Stimulated activated CD4-positive, alpha-beta T cell treated with anti-CD3 and anti-CD28 coated beads, Interleukin-2, amount 100 ng/mL, for 4 hours (primary cell): ENCODE measurements at places on chromosomes 6 and 20.

DNA sequence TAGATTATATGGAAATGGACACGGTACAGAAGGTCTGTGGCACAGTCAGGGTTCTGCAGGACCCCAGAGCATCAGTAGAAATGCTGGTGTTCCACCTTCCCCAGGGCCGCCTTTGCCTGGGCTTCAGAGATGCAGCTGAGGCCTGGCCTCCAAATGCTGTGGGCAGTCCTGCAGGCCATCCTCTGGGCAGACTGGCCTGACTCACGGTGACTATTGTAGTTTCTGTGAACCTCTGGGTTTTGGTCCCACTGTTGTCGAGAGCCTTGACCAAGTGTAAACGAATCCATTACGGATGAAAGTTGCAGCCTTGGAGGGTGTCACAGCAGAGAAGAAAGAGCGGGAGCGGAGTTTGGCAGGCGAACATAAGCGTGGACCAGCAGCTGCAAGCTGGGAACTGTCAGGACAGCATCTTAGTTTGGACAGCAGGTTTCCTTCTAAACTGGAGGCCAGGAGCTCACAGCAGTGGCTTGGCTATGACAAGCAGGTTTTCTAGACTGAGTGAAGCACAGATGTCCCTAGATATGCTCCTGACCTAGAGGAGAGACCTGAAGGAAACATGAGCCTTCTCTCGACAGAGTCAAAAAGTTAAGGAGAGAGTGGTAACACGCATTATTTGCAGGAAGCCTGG, 46.2 kb upstream of the BCLAF1 start:
- no peak for DNase-seq

GRCh38 chr20:4441871-4442270, 279.8 kb upstream of the PRND start:
- no peak for DNase-seq

GRCh38 chr6:165635965-165636364, 27.1 kb downstream of the PDE10A start:
- DNase-seq: no peak

GRCh38 chr6:273551-274058, 18.7 kb upstream of the DUSP22 start:
- no peak for DNase-seq

- DNase-seq: no peak
Observed at GRCh38 chr20:49297605-49298530, 20.0 kb upstream of the ZNFX1 start.

DNA sequence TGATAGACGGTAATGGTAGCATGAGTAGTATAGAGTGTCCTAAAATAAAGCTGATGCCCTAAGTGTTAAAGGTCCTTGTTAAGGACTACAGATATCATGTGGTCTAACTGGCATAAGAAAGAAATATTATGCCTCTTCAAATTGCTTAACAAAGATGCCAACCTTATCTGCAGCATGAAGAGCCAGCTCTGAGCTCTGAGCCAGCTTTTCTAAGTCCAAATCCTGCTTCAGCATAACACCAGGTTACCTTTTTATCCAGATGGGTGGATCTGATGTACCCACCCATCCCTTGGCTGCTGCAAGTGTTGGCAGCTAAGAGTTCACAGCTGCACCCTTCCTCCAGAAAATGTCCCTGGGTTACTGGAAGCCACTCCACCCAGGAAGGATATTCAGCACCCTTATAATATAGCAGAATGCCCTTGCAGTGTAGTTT, 83.8 kb downstream of the TENT5A start:
- no peak for DNase-seq

DNA sequence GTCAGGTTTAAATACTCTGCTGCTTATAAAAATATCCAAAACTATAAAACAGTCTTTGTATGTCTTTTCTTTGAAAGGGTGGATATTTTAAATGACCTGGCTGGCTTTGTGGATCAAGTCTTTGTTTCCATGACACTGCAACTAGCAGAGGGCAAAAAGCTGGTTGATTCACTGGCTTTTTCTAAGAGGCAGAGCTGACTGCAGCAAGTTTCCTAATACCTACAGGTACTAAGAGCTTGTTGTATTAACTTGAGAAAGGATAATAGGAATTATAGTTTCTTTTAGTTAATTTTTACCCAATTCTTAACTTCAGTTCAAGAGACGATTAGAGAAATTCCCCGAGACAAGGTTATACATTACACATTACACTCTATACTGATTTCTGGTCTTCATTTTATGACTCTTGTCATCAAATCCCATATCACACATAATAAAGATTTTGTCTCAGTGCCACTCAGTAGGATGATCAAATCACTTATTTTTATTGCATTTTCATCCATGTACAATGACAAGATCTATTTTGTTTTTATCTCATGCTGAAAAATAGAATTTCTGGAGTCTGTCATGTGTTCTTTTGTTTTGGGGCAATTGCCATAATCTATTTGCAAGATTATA, 120.1 kb upstream of the RIMS1 start:
- DNase-seq: no peak

GRCh38 chr6:46376562-46377061, 114.6 kb downstream of the RCAN2 start:
- no peak for DNase-seq

DNA sequence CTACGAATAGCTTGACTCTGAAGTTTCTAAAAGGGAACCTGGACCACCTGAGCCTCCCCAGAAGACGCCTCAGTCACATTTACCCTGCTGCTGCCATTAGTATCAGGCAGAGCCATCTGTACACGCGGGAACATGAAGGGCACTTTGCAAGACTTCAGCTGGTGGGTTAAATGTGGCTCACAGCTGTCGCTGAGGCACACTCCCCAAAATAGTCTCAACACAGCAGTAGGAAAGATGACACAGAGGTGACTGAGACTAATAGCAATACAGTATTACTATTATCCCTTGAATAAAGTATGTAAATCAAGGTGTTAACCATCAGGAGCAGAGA, 29.0 kb downstream of the PSMB1 start:
- no peak for DNase-seq
